ENCODE measurements at places on chromosomes 2 and 18.

DNA sequence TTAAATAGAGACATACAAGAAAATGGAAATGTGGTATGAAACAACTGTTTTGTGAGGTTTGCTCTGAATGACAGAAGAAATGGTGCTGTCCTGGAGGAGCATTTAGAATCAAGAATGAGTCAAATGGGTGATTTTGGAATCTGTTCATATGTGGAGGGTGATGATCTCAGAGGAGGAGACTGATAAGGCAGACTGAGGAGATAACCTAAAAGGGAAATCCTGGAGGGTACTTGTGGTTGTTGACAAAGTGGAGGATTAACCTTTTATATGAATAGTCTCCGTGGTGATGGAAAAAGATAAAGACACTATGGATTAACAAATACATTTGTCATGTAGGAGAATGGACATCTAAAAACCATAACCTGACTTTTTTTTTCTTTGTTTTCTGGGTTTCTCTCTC, 74.1 kb downstream of the MMADHC start:
- no peak for DNase-seq

GRCh38 chr2:10447300-10447894, 730 bp downstream of the ODC1 start:
- no peak for DNase-seq

- no peak for DNase-seq
Observed at GRCh38 chr18:24923138-24923537, 428.8 kb downstream of the ZNF521 start.

- no peak for DNase-seq
Observed at GRCh38 chr2:143545949-143546255, 416.7 kb downstream of the ARHGAP15 start.

- no peak for DNase-seq
Observed at GRCh38 chr2:143263066-143263625, 133.9 kb downstream of the ARHGAP15 start.
